Activated CD8-positive, alpha-beta memory T cell treated with anti-CD3 and anti-CD28 coated beads for 1 hour (primary cell): ENCODE measurements at places on chromosomes 3 and 15.

DNA sequence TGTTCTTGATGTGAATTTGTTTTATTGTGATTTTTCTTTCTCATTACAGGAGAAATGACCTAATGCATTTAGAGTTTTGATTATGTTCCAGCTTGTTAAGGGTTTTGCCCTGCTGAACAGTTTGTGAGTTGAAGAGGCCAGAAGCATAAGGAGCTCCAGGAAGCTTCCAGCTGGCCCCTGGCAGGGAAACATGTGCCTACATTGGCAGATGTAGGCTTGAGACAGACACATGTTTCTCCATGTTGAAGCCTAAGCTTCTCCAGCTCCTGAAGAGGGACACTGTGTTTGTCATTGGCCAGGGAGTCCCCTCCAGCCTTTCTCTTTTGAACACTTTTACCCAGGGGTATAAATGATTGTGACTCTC lies 88.4 kb downstream of the ASB7 start:
- DNase-seq, result no peak

GRCh38 chr3:156014489-156014888 lies 105.9 kb upstream of the KCNAB1 start:
- DNase-seq, result no peak

- DNase-seq, result no peak
Observed at GRCh38 chr3:194105292-194105691, 30.7 kb upstream of the HES1 start.

GRCh38 chr3:62214850-62215249 lies 158.5 kb downstream of the FEZF2 start:
- DNase-seq, result no peak

DNA sequence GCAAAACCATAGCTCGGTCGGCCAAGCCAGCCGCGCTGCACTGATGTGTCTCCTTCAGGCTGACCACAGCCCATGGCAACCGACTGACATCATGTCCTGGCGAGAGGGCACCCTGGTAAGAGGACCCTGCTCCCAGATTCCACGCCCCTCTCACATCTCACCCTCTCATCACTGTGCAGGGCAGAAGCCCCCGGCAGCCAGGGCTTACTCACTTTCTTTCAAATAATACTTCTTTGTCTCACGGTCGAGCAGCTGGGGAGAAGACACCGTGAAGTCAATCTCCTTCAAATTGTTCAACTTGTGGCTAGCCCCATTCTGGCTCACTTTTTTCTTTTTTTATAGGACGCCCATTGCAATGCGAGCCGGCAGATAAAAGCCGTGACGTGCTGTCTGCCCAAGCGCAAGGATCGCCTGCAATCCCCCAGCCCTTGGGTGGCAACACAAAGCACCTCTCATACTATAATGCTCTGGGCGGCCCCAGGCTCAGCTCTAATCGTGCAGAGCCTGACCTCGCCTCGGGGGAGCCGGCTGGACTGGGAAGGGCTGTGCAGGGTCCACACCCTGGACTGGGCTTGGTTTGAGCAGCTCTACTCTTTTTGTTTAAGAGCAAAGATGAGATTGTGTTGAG lies 33.6 kb downstream of the VGLL4 start:
- DNase-seq, result no peak

DNA sequence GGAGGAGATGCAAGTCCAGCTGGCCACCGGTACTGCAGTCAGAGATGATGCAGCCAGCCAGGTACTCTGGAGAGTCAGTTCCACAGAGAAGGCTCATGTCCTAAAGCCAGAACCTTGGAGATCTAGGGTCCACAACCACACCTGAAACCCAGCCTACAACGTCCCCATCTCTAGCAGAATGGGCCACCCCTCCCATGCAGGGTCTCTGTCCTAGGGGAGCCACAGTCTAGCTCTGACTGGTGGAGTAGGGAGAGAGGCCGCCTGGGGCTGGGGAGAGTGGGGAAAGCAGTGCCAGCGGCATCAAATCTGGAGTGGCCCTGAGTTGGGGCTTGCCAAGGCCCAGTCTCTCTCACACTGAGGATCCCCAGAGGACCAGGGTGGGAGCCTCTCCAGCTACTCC lies 43.5 kb downstream of the PTH1R start:
- no peak for DNase-seq

- DNase-seq, result no peak
Observed at GRCh38 chr15:85620690-85621049, 174.1 kb downstream of the KLHL25 start.

- DNase-seq, result no peak
Observed at GRCh38 chr3:3280396-3280795, 100.9 kb upstream of the CRBN start.

- DNase-seq, result no peak
Observed at GRCh38 chr3:157129803-157130466, 30.0 kb downstream of the CCNL1 start.

DNA sequence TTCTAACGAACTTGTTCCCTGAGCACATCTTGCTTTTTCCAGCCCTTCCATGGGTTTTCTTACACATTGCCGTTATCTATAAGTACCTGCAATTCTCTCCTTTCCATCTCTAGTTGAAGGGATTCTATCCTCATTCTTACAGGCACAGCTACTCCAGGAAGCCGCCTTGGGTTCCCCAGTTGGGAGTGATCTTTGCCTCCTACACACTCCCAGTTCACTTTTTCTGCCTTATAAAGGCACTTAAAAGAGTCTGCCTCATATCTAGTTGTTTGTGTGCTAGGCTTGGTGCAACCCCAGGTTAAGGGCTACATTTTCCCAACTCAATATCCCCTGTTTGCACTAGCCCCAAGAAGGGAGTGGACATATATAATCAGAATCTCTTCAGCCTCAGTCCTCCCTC lies 44.0 kb upstream of the IREB2 start:
- no peak for DNase-seq

GRCh38 chr3:128488991-128489673 lies 3.9 kb downstream of the GATA2 start:
- DNase-seq, result no peak

- no peak for DNase-seq
Observed at GRCh38 chr15:29888646-29889045, 66.4 kb upstream of the TJP1 start.

- no peak for DNase-seq
Observed at GRCh38 chr3:150451329-150452048, 43.4 kb downstream of the TSC22D2 start.

GRCh38 chr15:27575521-27575920 lies 523.6 kb downstream of the OCA2 start:
- no peak for DNase-seq

- no peak for DNase-seq
Observed at GRCh38 chr3:50447290-50447840, 56.1 kb downstream of the CACNA2D2 start.

DNA sequence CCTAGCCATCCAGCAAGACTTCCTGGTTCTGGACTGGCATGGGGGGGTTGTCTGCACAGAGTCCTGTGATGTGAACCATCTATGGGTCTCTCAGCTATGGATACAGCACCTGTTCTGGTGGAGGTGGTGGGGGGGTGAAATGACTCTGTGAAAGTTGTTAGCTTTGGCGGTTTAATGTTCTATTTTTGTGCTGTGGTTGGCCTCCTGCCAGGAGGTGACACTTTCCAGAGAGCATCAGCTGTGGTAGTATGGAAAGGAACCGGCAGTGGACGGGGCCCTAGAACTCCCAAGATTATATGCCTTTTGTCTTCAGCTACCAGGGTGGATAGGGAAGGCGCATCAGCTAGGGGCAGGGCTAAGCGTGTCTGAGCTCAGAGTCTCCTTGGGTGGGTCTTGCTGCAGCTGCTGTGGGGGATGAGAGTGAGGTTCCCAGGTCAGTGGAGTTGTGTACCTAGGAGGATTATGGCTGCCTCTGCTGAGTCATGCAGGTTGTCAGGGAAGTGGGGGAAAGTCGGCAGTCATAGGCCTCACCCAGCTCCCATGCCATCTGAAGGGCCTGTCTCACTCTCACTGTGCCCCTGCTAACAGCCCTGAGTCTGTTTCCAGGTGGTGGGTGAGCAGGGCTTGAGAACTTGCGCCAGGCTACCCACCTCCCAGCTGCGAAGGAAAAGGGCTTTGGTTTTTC lies 7.1 kb upstream of the LARS2 start:
- DNase-seq, result no peak

- DNase-seq, result no peak
Observed at GRCh38 chr3:11389386-11390268, 117.4 kb downstream of the ATG7 start.

DNA sequence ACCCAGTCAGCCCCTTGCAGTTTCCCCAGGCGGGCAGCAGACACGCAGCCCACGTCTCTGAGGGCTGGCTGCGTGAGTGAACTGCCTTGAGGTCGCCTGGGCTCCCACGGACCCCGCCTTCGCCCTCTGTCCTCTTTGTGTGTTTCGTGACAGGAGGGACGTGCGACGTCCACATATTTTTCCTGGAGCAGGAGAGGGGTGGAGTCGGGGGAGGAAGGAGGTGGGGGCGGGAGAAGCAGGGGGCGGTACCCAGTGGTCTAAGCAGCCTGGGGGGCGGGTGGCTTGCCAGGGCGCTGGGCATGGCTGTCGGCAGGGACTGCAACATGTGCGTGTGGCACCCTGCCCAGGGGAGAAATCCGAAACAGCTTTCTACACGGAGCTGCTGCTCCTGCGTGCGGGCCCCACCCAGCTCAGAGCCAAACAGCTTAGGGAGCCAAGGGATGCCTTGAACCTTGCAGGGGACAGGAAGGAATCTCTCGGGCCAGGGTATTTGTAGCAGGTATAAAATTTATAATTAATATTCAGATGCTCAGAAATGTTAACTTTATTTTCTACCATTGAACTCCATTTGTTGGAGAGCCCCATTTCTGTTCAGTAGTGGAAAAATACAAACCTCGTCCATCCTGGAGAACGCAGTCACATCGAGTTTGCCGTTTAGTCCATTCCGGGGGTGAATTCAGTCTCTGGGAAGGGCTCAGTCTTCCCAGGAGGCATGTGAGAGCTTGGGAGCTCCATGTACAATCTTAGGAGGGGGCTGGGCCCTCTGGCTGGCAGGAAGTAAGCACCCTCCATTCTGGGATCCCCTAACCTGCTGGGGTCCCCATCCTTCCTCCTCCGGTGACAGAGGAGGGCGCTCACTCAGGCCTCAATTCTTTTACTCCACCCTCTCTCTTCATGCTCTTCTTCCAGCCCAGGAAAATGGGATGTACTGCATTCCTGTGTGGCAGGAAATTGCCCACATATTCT lies 79.1 kb upstream of the MEF2A start:
- no peak for DNase-seq

GRCh38 chr15:93683651-93684050 lies 547.7 kb upstream of the MCTP2 start:
- no peak for DNase-seq

GRCh38 chr15:25441111-25441510 lies 2.3 kb upstream of the UBE3A start:
- DNase-seq, result no peak

GRCh38 chr3:184659797-184660301 lies 52.0 kb downstream of the MAGEF1 start:
- no peak for DNase-seq

DNA sequence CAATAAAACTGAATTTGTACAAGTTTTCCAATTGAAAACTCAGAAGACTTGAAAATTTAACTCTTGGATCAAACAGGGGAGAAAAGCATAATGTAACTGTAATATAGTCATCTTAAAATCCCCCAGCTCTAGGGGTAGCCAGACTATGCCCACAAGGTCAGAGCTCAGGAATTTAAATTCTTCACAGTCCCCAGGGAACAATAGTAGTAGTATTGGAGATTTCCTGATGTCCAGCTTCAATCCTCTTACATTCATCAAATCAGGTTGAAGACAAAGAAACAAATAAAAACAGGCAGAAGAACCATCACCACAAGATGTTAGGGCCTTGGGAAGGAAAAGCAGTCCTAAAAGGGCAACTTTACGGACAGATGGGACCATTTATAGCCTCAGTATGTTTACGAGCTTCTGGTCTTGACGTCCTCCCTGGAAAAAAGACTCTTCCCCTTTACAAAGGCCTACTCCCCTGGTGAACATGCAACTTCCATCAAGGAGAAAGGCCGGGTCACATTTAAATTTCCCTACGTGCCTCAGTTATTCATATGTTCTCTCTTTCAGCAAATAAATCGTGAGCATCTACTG lies 96.8 kb downstream of the PLCH1 start:
- DNase-seq, result no peak

DNA sequence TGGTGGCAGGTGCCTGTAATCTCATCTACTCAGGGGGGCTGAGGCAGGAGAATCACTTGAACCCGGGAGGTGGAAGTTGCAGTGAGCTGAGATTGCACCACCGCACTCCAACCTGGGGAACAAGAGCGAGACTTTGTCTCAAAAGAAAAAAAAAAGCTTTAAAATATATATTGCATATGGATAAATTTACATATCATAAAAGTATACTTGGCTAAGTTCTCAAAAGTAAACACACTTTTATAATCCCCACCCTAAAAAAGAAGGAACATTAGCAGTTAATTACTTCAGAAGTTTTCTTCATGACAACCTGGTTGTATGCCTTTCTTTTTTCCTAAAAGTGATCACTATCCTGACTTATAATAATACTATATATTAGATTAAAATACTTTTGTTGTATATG lies 369.1 kb upstream of the TPRG1 start:
- DNase-seq, result no peak

GRCh38 chr15:77569729-77570125 lies 63.0 kb downstream of the LINGO1 start:
- DNase-seq, result no peak

- DNase-seq, result no peak
Observed at GRCh38 chr3:160090653-160091052, 102.0 kb downstream of the IL12A start.
